Natural killer cell (primary cell): ENCODE measurements at places on chromosomes 2 and 18.
A peak's percentile ranks its signal among the peaks of the same experiment; 100 is the strongest.

DNA sequence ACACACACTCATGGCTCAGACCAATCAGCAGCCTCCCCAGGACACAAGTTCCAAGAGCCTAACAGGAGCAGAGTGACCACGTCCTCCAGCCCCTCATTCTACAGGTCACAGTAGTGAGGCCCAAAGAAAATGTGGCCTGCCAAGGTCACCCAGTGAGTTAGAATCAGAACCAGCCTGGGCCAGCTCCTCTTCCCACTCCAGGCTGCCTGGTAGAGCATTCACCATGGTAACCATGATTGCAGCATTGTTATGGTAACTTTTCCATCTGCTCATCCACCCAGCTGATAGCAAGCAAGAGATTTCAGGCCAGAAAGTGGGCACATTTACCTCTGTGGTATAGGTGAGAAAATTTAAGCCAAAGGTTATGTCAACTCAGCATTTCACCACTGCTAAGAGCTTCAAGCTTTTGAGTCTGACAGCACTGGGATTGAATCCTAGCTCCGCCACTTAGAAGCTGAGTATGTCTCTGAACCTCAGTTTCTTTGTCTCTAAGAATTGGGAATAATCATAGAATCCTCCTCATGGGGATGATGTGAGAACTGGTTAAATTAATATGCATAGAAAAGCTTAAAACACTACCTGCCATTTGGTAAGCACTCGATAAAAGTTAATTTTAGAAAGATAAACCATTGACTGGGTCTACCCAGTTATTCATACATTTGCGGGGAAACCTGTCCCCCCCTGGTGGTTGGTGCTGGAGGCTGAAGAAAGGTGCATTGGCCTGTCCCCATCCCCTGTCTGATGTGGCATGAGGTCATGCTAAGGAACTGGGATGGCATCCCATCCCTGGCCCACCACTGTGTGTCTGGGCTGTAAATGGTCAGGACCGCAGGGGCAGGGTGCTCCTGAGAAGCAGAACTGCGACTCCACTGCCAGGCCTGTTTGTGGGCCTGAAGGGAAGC, 181.5 kb downstream of the KLHL29 start:
- DNase-seq: peak; percentile 46

DNA sequence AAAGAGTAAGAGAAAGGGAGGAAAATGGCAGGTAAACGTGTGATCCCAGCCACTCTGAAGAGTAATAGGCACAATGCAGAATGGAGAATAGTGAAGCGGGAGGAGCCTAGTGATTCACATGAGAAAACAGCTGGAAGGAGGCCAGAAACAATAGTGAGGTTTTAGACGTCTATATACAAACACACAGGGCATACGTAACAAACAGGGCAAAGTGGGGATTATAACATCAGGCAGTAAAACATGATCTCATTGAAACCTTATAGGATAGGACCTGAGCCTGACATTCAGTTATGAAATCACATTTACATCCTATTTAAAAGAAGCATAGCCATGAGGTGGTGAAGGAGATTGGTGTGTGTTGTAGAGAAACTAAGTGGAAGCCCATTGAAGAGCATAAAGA, 33.0 kb upstream of the GATA6 start:
- no peak for DNase-seq

DNA sequence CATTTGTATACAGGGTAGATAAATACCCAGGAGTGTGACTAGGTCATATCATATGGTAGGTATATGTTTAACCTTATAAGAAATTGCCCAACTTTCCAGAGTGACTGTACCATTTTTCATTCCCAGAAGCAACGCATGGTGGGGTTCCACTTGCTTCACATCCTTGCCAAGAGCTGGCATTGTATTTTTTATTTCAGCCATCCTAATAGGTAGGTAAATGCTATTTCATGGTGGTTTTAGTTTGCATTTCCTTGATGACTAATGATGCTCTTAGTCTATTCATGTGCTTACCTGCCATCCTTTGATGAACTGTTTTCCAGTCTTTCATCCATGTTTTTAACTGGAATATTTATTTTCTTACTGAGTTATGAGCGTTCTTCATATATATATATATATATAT, 51.9 kb downstream of the MAP4K3 start:
- DNase-seq: no peak

GRCh38 chr18:42412281-42412680, 457.2 kb downstream of the PIK3C3 start:
- DNase-seq: no peak

- no peak for DNase-seq
These were observed 21.1 kb upstream of the RPL31 start for GRCh38 chr2:100981011-100981410.

GRCh38 chr18:32337821-32338220, 132.9 kb downstream of the GAREM1 start:
- DNase-seq: no peak

DNA sequence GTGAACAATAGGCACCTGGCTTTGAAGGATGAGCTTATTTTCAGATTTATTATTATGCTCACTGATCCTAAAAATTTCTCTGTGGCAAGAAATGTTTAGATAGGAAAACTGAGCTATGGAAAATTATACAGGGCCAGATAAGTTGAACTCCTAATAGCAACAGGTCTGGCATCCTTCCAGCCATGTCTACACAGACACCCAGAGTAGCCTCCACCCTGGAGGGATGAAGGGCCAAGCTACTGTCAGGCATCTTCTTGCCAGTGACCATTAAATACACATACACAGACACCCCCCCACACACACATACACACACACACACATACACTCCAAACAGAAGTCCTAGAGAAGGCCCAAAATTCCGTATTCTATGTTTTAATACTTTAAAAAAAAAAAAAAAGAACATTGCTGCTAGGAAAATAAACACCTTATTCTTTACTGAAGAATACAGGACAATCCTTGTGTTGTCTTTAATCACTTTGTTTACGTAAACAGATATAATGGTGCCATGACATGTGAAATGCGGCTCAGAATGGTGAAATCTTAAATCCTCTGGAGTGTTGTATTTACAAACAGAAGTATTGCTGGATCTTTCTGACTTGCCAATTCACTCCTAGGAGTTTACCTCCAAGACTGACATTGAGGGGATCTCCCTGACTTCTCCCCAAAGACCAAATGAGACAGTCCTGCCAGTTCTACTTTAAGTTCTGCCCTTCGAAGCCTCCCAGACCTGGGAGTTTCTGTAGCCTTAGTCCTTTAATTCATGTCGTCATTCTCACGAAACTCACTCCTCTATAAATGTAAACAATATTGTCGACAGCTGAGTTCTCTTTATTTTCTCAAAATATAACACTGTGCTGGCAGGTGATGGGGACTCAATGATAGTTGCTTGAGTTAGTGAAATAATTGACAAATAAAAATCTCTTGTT, 163.1 kb downstream of the ANTXR1 start:
- DNase-seq: no peak

DNA sequence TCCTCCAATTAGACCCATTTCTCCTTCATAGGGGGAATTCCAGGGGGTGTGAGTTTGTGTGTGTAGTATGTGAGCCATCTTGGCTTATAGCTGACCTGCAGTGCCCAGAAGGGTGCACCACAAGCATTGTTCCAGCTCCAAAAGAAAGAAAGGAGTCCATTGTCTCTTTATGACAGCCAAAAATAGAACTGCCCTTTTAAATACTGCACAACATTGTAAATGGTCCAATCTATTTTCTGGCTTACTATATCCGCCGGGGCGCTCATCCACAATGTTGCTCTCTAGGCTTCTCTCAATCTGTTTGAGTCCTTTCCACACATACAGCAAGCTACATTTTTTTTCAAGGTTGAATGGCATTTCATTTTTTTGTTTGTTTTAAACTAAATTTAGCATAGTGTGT, 517.5 kb downstream of the STK39 start:
- no peak for DNase-seq

- no peak for DNase-seq
These were observed 128.8 kb upstream of the REV1 start for GRCh38 chr2:99618579-99619097.

GRCh38 chr2:159029936-159030335, 61.5 kb downstream of the TANC1 start:
- no peak for DNase-seq

DNA sequence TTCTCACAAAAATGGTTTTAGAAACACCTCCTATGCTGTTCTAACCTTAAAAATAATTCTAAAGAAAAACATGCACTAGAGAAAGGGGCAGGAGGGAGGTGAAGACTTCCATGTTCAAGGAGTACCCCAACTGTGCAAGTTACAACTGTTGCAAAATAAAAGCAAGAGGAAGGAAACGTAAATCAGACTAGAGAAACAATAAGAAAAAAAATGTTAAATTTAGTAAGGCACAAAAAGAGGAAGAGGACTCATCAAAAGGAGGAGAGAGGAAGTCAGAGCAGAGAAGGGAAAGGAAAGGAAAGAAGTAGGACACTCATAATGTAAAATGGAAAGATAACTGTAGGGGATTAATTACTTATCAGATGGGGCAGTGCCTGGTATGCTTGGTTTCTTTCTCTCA, 34.1 kb downstream of the RAPH1 start:
- DNase-seq: no peak

DNA sequence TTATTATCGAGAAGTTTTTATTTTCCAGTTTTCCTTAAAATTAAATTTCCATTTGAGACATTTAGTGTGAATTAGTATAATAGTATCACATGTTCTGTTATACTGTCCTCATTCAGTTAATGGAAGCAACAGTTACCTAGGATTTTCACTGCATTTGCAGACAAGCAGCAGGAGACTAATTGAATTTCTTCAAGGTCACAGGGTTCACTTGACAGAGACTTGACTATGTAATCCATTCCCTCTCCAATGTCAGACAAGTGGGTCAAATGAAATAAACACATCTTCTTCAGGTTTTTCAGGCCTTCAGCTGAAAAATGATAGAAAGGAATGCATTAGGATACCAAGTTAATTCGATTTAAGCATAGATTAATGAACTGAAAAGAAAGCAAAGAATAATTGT, 26.7 kb downstream of the NLRC4 start:
- DNase-seq: no peak

GRCh38 chr2:64727013-64727767, 73.5 kb upstream of the SERTAD2 start:
- DNase-seq: no peak

GRCh38 chr2:56624181-56624580, 440.4 kb downstream of the CCDC85A start:
- no peak for DNase-seq

DNA sequence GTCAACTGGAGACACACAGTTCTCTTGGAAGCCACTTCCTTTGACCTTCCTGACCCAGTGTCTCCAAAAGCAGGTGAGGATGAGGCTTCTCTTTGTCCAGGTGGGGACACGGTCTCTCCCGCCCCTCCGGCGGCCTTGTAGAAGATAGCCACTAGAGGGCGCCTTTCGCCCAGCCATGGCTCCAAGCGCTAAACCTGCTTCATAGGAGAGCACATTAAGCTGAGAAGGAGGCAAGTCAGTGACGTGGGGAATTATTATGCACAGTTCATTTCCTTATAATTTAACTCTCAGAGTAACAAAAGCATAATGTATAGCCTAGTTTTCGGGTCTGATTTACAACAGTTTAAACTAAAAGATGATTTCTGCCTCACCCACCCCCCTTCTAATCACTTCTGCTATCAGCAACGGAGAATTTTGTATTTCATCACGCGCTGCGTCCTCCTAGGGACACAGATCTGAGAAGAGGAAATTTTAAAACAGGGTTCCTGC, 208.7 kb downstream of the ICOS start:
- DNase-seq: peak; percentile 61

- DNase-seq: no peak
These were observed 209.2 kb downstream of the ZNF407 start for GRCh38 chr18:74806700-74807416.

DNA sequence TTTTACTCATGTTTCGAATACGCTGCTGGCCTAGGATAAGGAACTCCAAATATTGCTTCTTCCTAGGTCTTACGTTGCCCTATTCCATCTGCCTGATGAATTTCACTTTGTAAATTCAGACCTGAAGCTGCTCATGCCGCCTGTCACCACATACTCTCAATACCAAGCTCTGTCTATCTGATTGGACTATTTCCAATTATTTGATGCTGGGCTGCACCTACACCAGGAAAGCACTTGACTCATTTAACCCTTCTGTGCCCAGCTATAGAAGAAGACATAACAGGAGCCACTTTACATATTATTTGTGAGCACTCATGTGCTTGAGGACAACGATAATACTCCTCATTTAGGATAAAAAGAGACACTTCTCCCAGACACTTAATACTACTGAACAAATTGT, 1293.9 kb upstream of the LRRTM1 start:
- DNase-seq: no peak

- no peak for DNase-seq
These were observed 39.3 kb downstream of the RAB10 start for GRCh38 chr2:26072925-26073768.

GRCh38 chr2:162579169-162579568, 235.2 kb downstream of the GCA start:
- no peak for DNase-seq

- DNase-seq: peak; percentile 52
These were observed 73.8 kb downstream of the RPIA start for GRCh38 chr2:88765154-88765888.

DNA sequence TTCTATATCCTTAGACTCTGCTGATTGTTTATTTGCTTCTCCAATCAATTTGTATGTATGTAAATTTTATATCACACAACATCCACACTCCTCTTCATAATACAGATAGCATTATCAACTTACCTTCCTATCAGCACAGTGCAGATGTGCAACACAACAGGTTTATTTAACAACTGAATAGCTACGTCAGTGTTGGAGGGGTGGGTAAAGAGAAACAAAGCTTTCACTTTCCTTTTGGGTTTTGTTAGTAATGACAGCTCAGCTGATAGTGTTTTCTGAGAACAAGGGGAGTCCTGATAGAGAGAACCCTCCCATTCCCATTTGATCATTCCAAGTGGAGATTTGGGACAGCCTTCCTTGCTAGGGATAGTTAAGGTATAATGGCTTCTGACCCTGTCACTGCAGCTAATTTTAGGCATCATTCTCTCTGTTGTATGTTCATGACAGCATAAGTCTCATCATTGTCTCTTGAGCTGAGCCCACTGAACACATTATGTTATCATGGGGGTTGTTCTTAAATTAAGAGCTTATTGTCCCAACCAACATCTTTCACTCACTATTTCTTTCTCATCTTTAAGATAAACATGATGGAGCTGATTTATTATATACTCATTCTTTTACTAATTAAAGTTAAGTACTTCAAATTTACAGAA, 227.7 kb downstream of the GPD2 start:
- DNase-seq: peak; percentile 15

- DNase-seq: no peak
These were observed 72.3 kb downstream of the SMAD7 start for GRCh38 chr18:48878471-48878870.

DNA sequence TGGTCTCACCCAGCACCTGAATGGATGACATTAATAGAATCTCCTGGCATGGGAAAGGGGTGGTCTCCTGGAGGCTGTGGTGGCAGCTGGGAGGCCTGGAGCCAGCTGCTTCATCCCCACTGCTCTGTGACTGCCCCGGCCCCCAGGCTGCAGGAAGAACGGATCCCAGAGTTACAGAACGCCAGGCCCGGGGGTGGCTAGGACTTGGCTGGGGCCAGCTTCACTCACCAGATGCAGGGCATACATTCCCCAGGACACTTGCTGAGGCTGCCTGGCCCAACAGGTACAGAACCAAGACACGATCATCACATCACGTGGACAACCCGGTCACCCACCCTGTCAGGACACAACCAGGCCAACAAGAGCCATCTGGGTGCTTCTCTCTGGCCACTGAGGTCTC, 178.6 kb upstream of the SALL3 start:
- no peak for DNase-seq

GRCh38 chr2:137194111-137194510, 428.8 kb downstream of the THSD7B start:
- DNase-seq: no peak

GRCh38 chr2:101399021-101399799, 11.9 kb upstream of the CREG2 start:
- DNase-seq: no peak
